Activated naive CD8-positive, alpha-beta T cell treated with anti-CD3 and anti-CD28 coated beads for 36 hours (primary cell): ENCODE measurements at places on chromosomes 3 and 15.

DNA sequence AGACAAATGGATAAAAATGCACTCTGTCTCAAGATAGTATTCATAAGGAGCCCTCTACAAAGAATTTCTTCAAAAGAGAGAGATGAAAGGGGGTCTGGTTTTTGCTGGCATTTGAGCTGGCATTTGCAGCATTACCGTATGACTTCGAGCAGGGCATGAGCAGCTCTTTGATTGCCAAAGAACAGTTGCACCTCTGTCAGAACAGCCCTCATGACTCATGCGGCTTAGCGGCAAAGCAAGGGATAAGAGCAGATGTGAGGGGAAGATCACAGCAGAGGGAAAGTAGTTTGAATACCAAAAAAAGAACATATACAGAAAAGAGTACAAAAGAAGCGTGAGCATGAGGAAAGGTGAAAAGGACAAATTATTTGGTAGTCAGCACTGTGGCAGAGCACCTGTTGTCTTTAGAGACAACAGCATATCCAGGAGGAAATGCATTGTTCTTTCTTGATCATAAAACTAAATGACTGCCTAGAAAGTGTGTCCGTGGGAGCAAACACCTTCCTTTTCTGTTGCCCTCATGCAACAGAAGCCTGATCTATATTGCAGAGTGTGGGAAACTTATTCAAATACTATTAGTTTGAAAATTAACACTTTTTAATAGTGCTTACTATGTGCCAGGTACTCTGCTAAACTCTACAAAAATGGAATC, 80.5 kb upstream of the SLC24A5 start:
- no peak for DNase-seq

DNA sequence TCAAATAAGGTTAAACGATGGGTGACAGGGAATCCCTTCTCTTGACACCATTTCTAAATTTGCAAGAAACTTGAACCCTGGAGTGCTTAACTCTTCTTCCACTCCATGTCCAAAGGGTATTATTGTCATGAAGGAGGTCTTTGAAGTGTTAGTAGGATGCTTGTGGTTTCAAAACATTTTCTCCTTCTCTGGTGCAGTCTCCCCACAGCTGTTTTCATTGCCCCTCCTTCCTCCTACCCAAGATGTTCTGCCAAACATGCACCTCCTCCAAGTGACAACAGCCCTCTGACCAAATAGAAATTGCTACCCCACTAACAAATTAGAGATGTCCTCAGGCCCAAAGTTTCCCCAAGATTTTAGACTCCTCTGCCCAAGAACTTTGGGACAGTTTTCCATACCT, 151.4 kb downstream of the POLR2M start:
- no peak for DNase-seq

DNA sequence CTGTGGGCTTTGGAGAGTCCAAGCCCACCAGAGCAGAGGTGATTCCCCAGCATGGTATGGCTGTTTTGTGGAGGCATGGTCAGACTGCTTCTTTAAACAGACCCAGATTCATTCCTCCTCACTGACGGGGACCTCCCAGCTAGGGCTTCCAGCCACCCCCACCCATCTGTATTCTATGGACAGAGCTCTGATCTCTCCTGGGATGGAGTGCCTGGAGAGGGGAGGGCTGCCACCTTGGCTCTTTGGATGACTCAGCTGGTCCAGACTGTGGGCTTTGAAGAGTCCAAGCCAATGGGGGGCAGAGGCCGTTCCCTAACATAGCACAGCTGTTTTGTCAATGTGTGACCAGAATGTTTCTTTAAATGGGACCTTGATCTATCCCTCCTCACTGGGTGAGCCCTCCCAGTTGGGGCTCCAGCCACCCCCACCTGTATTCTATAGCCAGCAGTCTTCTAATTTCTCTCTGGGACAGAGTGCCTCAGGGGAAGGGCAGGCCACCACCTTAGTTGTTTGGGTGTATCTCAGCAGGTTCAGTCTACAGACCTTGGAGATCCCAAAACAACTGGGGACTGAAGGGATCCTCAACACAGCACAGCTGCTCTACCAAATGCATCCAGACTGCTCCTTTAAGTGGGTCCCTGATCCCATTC, 122.0 kb upstream of the OSTN start:
- DNase-seq = no peak

DNA sequence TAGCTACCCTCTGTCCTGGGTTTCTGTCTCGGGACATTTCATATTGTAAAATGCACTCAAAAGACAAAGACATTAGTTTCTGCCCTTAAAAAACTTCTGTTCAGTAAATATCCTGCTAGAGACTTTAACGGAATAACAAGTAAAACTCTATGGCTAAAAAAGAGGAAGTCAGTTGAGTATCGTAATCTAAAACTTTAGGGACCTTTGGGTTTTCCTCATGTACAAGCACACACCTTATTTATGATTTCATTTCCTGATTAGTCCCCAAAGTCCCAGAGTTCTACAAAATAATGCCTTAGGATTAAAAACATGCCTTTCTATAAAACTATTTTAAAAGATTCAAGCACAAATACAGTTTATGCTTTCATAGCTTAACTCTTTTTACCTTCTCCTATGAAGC, 585.9 kb downstream of the UNC13C start:
- DNase-seq = no peak

- no peak for DNase-seq
Measured at GRCh38 chr3:97059168-97059567, 244.8 kb downstream of the EPHA6 start.

- DNase-seq = no peak
Measured at GRCh38 chr3:3560591-3561311, 238.5 kb upstream of the LRRN1 start.

DNA sequence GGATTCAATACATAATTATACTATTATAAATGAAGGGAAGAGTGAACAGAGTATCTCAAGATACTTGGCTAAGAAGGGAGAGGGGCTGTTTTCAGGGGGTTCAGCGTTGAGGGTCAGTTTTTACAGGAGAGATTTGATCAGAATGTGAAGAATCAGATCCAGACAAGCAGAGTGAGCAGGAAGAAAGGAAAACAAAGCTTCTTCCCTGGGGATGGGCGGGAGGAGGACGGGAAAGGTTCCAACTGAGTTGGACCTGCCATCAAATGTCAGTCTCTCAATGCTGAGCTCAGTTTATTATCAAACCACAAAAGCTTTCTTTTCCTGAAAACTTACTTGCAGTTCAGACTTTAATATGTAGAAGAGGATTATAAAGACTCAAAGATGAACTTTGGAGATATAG, 6.0 kb upstream of the MELTF start:
- no peak for DNase-seq
